ENCODE measurements at places on chromosomes 3 and 15.

DNA sequence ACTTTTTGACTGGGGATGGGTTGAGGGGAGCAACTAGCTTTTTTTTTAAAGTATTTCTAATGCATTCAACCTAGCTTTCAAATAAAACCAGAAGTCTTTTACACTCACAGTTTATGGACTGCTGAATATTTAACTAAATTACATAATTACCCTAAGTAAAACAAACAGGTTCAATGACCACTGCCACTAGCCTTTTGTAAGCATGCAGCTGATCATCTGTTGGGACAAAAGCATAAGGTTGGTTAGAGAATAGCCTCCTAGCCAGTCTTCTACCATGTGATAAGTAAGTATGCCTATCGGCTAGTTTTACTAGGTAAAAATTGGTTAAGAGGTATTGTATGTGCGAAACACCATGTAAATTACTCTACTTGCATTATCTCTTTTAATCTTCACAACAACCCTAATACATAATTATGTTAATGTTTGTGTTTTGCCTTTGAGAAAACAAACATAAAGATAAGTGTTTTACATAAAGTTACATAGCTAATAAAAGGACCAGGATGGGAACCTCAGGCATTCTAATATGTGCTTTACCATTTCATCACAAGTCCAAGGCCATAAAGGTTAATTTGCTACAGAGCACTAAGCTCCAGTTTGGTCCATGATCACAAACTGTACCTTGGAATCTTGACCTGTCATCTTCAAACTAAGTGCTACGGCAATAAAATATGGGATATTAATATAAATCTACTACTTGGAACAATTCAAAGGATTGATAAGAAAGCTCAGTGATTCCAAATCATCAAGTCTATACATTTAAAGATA is 13.2 kb downstream of the PFN2 start:
- DNase-seq = no peak

DNA sequence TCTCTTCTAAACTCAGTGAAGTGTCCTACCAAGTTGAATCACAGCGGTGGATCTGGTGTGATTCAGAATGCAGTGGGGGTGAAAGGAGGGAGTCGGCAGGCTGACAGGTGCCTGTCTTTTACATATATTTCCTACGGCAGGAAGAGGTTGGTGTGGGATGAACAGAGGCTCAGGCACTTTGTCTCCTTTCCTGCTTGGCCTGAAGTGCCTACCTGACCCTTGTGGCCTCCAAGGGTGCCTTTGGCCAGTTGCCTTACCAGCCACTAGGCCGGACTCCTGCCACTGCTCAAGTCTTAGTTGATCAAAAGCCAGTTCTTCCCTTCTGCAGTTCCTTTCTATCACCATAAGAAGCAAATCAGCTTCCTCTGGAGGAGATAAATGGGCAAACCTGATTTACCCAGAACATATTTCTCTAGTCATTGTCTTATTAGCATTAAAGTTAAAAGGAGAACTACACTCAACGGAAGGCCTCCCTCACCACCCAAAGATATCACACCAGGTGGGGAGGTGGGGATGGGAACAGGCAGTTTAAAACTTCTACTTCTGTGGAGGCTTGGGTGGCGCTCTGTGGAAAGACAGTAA is 52.1 kb downstream of the CRTC3 start:
- DNase-seq = no peak

GRCh38 chr3:58293516-58293915 is 12.5 kb upstream of the RPP14 start:
- DNase-seq = no peak

DNA sequence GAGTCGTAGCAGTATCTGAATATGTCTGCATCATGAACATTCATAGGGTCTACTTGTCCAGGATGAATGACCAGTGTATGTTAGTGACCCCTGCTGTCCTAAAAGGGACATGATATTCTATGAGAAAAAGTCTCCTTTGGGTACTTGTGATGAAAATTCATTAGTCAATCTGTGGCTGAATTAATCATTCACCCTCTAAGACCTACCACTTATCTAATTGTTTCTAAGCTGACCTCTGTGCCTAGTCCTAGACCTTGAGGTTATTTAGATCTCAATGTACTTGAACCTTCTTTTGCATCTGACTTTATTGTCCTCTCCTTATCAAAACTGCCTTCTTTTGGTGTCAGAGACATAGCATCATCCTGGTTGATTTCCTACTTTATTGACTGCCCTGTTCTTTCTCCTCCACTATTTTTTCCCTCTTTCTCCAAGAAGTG is 799.3 kb downstream of the DIPK2A start:
- DNase-seq = no peak

- DNase-seq = no peak
Measured at GRCh38 chr3:179299999-179300613, 22.7 kb upstream of the ZNF639 start.

- DNase-seq = no peak
Measured at GRCh38 chr15:77034695-77035489, 36.0 kb downstream of the TSPAN3 start.

- no peak for DNase-seq
Measured at GRCh38 chr3:127458696-127459604, 131.6 kb downstream of the TPRA1 start.

DNA sequence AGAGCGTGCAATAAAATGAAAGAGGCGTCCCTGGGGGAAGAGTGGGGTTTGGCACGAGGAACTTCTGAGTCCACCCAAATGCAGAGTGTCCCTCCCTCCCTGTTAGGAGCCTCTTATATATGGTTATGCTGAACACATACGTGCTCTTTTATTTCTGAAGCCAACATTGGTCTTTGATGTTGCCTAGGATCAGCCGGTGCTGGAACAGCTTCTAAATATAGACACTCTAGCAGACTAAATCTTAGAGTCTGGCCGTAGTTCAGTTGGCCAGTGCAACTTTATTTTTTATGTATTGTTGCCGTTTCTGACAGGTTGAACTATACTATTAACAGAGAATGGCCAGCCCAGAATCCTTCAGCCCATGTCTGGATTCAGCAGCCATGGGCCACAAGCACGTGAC is 128.7 kb downstream of the GHSR start:
- DNase-seq = no peak

DNA sequence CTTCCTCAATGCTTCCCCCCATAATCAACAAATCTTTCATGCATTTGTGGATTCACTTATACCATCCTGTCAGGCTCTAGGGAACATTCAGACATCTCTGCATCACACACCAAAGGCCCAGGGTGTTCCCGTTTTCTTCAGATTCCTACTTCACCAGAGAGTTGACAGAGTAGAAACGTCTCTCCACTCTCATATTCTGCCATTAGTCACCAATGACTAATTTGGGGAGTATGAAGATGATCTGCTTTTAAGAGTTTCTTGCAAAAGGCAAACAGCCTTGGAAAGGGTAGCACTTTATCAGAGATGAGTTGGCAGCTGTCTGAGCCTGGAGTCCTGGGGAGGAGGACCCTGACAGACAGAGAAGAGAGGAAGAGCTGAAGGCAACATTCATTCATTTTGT is 55.8 kb upstream of the DGKG start:
- DNase-seq = no peak

DNA sequence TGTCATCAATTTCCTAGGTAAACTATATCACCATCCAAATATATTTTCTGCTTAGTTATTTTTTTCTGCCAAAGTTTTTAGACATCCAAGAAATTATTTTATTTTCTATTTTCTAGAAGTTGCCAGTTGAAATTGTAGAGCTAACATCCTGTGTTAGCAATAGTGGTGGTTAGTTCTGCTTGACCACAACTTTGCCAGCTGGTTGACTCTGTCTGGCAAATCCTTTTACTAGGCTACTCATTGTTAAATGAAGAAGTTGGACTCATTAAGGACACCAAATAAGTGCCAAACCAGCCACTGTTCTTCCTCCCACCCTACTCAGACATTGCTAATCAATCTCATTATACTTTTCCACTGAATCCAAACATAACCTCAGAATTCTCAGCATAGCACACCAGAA is 15.4 kb upstream of the CRBN start:
- DNase-seq = no peak

GRCh38 chr3:157204431-157204830 is 44.5 kb upstream of the CCNL1 start:
- DNase-seq = no peak

- DNase-seq = no peak
Measured at GRCh38 chr3:72633121-72633520, 215.1 kb downstream of the SHQ1 start.

GRCh38 chr3:104629038-104629437 is 737.7 kb upstream of the ALCAM start:
- no peak for DNase-seq

DNA sequence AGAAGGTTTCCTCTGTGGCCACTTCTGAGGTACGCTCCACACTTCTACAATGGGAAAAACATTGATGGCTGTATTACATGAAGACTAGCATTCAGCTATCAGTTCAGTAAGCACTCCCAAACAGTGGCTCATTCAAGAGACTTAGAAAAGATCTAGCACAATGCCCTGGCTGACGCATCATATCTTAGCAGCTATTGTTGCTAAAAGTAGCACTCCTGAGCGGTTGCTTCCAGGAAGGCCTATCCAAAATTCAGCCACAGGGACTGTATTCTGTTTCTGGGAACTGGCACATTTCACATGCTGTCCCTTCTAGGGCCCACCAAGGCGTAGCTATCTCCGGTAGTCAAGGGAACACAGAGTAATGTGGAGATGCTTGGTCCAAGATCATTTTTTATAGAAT is 21.2 kb upstream of the SPRED1 start:
- no peak for DNase-seq

DNA sequence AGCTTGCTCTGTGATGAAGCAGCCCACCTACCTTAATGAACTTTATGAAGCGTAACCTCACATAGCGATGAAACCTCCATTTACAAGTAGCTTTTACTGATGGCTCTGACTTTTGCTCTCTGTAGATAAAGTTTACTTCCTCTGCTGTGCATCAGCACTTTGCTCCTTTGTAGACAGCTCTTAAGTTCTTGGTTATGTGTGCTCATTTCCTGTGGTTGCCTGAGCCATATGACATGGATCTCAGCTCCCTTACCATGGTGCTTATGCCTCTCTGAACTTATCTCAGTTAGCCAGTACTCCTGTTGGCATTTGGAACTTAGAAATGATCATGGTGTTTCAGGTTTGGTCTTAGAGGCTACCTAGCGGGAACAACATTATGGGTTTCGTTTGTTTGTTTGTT is 7.8 kb downstream of the MFSD1 start:
- DNase-seq = no peak

- no peak for DNase-seq
Measured at GRCh38 chr15:39153716-39154115, 427.2 kb upstream of the THBS1 start.

- no peak for DNase-seq
Measured at GRCh38 chr15:96343113-96344059, 12.9 kb downstream of the NR2F2 start.

DNA sequence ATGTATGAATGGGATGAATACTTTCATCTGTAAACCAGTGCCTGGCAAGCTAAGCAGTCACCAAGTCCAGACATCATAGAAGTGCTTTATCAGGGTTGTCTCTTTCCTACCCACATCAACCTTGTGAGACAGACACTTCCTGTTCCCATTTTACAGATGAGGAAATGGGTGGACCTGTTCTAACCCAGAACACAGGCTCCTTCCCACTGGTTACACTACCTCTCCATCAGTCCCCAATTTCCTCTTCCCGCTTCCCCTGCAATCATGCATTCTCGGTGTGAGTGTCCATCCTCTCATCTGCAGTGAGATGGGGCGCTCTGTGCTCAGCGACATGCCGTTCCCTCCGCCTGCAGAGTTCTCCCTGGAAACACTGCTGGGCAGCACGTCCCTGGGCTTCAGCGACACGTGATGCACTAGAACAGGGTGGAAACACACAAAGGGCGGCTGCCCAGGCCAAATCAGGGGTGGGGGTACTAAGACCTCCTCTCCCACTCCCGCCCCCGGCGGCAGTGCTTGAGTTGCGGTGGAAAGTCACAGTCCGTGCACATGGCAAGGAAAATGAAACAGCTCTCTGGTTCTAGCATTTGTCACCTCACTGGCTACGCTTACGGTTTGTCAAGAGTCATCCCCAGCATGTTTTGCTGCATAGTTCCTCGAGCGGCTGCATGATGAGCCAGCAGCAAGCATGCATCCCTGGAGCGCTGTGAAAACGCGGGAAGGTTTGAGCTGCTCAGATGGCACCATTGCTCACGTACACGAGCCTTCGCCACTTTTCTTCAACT is 201.1 kb downstream of the ADAMTS17 start:
- no peak for DNase-seq

GRCh38 chr3:177484206-177484605 is 286.9 kb upstream of the TBL1XR1 start:
- no peak for DNase-seq

DNA sequence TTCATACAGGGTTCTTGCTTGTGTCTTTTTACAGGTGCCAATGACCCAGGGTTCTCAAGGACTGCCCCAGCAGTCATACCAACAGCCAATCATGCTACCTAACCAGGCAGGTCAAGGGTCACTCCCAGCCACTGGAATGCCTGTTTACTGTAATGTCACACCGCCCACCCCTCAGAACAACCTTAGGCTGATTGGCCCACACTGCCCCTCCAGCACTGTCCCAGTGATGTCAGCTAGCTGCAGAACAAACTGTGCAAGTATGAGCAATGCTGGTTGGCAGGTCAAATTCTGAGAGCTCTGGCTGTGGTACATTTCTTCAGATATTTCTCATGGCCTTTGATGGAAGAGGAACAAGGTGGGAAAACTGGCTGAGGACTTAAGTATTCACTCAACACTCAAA is 154.3 kb downstream of the ARPP21 start:
- no peak for DNase-seq

- no peak for DNase-seq
Measured at GRCh38 chr3:141083836-141084649, 32.9 kb downstream of the SPSB4 start.

Measured in GOT3 (cell line).